ENCODE measurements at places on chromosomes 4 and X.

DNA sequence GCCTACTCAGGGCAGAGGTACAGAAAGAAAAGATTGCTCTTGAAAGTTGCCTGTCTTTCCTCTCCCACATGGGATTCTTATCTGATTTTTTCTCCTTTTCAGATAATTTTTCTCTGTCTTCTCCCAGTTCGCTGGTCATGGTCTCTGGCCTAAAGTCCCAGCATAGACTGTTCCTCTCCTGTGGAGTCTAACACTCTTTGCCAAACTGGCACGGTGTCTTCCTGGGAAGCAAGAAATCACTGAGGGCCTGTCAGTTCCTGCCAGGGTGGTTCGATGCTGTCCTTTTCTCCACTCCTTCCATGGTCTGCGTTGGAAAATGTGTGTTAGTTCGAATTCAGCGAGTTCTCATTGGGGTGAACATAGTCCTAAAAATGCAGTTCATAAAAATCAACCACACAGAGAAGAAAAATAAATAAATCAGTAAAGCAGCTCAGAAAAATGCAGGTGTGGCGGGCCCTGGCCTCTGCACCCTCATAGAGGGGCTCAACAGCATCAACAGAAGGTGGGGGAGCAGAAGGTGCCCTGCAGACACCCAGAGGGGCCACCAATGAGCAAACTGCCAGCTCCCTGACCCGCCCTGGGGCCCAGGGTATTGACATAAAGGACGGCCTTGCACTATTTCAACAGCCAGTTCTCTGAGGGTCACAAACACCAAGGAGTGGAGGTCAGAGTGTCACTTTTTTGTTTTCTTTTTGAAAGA, 2.1 kb downstream of the RGN start:
- no peak for DNase-seq

DNA sequence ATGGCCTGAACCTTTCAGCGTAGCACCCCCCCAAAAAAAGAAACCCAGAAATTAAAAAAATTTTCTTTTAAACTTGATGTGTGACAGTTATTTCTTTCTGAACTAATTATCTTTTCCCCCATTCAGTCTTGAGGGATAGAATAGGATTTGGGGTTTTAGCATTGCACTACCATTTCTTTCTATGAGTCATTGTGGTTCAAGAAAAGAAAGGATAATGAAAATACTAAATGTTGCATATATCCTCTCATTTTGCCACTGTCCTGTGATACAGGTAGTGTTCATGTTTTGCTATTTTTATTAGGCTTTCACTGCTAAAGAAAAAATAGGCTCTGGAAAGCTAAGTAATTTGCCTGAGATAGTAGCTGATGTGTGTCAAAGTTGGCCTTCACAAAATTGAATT, 39.4 kb upstream of the DCK start:
- no peak for DNase-seq

DNA sequence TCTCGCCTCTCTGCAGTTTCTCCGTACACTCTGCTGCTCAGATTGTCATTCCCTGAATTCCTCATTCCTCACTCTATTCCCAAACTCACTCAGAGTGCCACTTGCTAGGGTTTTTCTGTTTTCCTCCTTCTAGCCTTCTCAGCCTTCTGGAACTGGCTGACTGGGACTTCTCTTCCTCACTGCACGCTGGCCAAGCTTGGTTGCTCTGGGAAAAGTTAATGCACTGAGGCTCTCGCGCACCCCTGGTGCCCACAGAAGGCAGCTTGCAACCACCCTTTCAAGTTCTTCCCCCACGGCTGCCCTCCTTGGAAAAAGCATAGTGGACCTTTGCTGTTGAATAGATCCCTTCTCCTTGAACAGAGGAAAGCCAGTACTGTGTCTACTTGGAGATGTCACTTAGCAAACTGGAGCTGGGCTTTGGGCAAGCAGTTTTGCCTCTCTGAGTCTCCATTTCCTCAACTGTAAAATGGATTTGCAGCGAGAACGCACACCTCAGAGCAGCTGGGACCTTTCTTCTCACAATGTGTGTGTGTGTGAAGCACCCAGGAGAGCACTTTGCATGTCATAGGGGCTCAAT, 6.0 kb upstream of the CCKAR start:
- DNase-seq: no peak

- DNase-seq: peak; percentile 58
These were observed 169.9 kb upstream of the AADAT start for GRCh38 chr4:170259631-170260153.

All from activated T-cell treated with anti-CD3 and anti-CD28 coated beads, Interleukin-2, amount 50 U/mL, for 72 hours (primary cell).